Stimulated activated naive B cell treated with anti-CD40 and anti-IgM and Interleukin-4, amounts not matched to agents 10 μg/mL and 1 μg/mL and 100 μg/mL, for 72 hours (primary cell): ENCODE measurements at places on chromosomes 6 and 20.

- H3K4me3 ChIP-seq, result no peak overlapping the region
- no peak for DNase-seq
These were observed 26.2 kb downstream of the ADTRP start for GRCh38 chr6:11752360-11752759.

DNA sequence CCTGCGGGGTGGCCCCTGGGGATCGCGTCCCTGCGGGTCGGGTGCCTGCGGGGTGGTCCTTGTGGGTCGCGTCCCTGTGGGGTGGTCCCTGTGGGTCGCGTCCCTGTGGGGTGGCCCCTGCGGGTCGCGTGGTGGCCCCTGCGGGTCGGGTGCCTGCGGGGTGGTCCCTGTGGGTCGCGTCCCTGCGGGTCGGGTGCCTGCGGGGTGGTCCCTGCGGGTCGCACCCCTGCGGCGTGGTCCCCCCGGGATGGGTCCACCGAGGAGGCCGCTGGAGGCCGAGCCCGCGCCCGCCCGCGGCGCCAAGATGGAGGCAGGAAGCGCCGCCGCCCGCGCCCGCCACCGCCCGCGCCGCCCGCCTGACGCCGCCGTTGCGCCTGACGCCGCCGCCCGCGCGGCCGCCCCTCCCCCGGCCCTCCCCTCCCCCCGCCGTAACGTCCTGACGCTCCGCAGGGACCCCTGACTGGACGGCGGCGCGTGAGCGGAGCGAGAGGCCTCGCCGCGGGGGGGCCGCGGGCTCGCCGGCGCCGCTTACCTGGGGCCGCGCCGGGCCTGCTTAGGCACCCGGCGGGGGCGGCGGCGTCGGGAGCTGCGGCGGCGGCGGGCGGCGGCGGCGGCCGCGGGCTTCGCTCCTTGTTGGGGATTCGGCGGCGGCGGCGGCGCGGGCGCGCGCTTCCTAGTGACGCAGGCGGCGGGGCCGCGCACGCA lies at the start of gene GMEB2:
Gene GMEB2 (minus strand): TSS at position 678 of the 705 bp plus-strand sequence. CDS start 7,704 bp downstream, outside the sequence.
- peak within 1 kb of the TSS; percentile 99 for H3K4me3 ChIP-seq
- H3K36me3 ChIP-seq, result peaks cover 40% of the 10 kb centered on the region
- peaks cover 34% of the 10 kb centered on the region for H3K4me1 ChIP-seq
- no peak for DNase-seq

DNA sequence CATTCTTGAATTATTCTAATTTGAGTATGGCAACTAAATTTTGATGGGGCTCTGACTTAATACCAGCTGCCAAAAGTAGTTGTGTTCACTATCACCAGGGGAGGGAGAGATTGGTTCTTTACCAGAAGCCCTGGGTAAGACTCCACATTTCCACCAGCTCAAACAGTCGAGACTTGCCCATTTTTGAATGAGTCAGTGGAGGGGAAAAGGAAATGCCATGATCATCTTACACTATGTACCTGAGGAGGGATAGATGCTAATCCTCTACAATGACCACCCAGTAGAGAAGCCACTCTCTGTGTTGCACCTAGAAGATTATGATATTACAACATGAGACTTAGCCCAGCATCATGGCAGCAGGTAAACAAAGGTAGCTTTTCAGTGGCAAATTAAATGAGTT lies 77.0 kb upstream of the SGK1 start:
- H3K27me3 ChIP-seq, result no peaks in the 10 kb centered on the region
- no peak overlapping the region for H3K27ac ChIP-seq
- H3K4me1 ChIP-seq, result peaks cover 42% of the 10 kb centered on the region
- H3K36me3 ChIP-seq, result peaks cover 2% of the 10 kb centered on the region
- H3K4me3 ChIP-seq, result no peak overlapping the region
- no peak for DNase-seq

- no peak overlapping the region for H3K4me3 ChIP-seq
- H3K27ac ChIP-seq, result no peak overlapping the region
- no peaks in the 10 kb centered on the region for H3K27me3 ChIP-seq
- no peak for DNase-seq
- H3K4me1 ChIP-seq, result no peaks in the 10 kb centered on the region
- no peaks in the 10 kb centered on the region for H3K36me3 ChIP-seq
These were observed 48.9 kb downstream of the ELOVL2 start for GRCh38 chr6:10995114-10995707.

DNA sequence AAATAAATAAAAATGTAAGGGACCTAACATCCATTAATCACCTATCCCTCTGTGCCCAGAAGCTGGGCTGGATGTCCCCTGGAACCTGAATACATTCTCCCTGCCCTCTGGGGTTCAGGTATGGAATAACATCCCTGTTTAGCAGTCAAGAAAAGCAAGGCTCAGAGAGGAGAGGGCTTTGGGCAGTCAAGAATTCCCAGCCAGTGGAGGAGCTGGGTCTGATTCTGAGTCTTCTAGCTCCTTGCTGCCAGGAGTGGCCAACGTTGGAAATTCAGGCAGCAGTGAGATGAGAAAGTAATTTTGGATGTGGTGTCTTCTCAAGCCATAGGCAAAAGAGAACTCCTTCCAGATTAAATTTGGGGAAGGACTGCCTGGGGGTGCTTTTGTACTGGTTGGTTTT lies 42.6 kb upstream of the ZNFX1 start:
- no peak for DNase-seq
- no peaks in the 10 kb centered on the region for H3K36me3 ChIP-seq
- peaks cover 62% of the 10 kb centered on the region for H3K27me3 ChIP-seq
- no peak overlapping the region for H3K4me3 ChIP-seq

DNA sequence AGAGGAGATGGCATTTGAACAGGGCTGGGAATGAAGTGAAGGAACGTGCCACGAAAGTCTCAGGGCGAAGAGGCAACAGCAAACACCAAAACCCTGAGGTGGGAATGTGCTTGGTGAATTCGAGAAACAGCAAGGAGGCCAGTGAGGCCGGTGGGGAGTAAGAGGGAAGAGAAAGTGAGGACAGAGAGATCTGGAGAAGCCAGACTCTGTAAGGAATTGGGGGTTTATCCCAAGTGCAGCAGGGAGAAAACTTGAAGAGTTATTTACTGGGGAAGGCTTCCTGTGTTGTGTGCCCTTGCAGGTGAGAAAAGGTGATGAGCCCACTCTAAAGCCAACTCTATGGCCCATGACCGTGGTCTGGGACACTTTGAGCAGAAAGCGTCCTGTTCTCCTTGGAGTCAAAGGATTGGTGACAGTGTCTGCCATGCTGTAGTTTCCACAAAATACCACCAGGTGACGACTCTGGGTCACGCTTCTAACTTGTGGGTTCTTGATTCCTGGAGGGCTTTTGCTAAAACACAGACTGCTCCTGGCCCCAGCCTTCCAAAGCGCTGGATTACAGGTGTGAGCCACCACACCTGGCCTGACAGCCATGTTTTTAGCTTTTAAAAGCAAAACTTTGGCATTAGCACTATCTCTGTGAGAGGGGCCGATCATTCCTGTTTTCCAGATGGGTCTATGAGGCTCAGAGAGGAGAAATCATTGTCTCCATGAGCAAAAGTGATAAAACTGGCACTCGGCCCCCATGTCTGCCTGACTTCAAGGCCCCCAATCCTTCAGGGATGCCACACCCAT lies 18.0 kb upstream of the CSNK2A1 start:
- H3K4me1 ChIP-seq, result peaks cover 1% of the 10 kb centered on the region
- H3K36me3 ChIP-seq, result no peaks in the 10 kb centered on the region

- H3K36me3 ChIP-seq, result no peaks in the 10 kb centered on the region
- no peaks in the 10 kb centered on the region for H3K27me3 ChIP-seq
- no peaks in the 10 kb centered on the region for H3K4me1 ChIP-seq
- no peak overlapping the region for H3K27ac ChIP-seq
- DNase-seq, result no peak
These were observed 206.9 kb downstream of the NKAIN2 start for GRCh38 chr6:124010574-124010973.

DNA sequence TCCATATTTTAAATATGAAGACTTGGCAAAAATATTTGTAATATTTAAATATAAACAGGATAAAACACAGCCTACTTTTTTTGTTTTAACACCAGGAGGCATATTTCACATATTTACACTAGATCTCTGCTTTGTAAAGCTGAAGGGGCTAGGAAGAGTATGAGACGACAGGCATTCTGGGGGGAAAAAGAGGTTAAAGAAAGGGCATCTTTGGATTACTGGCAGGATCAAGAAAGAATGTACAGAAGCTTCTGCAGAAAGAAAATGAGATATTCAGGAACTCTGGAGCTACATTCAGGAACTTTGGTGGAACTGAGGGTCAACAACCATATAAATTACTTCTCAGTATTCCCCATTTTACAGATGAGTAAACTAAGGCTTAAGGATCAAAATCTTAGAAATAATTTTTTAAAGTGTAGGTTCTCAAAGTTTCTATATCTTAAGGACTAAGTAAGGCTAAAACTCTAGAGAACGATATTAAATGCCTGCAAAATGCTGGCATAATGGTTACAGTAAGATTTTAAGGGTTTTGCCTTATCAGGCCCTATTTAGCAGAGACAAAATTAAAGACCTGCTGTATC lies 156.5 kb downstream of the CDK19 start:
- no peak for DNase-seq
- H3K4me3 ChIP-seq, result no peak overlapping the region
- H3K27me3 ChIP-seq, result no peaks in the 10 kb centered on the region
- H3K36me3 ChIP-seq, result peaks cover 23% of the 10 kb centered on the region
- H3K27ac ChIP-seq, result no peak overlapping the region
- peaks cover 2% of the 10 kb centered on the region for H3K4me1 ChIP-seq

DNA sequence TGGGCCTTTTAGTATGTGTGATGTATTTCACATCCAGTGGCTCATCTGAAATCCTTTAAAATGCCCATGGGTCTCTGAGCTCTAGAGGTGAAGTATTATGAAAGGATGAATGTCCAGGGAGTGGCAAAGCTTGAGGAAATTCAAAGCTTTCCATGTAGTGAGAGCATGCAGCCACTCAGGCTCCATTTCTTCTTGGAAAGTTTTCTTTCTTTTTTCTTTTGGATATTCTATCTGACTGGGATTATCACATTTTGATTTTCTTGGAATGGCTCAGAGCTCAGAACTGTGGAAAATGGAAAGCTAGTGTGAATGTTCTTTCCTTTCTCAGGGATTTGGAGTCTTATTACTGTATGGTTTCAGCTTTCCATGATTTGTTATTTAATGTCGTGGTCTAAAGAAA lies 397.4 kb downstream of the CD109 start:
- DNase-seq, result no peak
- H3K4me1 ChIP-seq, result no peaks in the 10 kb centered on the region

GRCh38 chr6:147378819-147379218 lies 129.7 kb upstream of the SAMD5 start:
- no peaks in the 10 kb centered on the region for H3K27me3 ChIP-seq
- DNase-seq, result no peak
- no peak overlapping the region for H3K4me3 ChIP-seq
- peaks cover 27% of the 10 kb centered on the region for H3K36me3 ChIP-seq
- H3K27ac ChIP-seq, result no peak overlapping the region
- no peaks in the 10 kb centered on the region for H3K4me1 ChIP-seq

GRCh38 chr6:11876934-11877433 lies 98.4 kb upstream of the ADTRP start:
- H3K27me3 ChIP-seq, result peaks cover 18% of the 10 kb centered on the region
- H3K27ac ChIP-seq, result peak overlapping the region; percentile 80
- peak; percentile 58 for DNase-seq
- no peak overlapping the region for H3K4me3 ChIP-seq
- H3K36me3 ChIP-seq, result peaks cover 13% of the 10 kb centered on the region
- peaks cover 22% of the 10 kb centered on the region for H3K4me1 ChIP-seq

DNA sequence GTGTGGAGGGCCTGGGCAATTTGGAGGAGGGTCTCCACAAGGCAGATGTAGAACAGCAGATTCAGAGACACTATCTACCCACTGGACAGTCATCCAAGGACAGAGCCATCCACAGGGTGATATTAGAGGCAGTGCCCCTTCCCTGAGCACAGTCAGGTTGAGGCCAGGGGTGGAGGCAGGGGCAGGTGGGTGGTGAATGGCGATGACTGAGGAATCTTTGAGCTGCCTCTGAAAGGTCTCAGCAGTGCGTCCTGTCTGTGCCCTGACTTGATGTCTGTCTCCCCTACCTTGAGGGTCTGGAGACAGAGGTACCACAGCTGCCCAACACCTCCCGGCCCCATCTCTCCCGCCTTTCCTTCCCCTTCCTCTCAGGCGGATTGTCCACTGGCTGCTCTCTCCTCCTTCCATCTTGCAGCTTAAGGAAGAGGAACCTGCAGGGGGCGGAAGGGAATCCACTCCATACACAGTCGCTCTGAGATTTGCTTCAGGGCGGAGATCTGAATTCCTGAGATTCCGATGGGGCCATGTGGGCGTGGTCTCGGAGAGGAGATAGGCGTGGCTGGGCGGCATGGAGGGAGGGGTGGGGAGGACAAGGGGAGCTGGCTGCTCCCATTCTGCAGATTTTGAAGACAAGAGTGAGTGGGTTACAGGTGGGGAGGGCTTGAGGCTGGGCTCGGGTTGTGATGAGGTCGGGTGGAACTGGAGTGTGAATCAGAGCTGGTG lies 1.7 kb downstream of the MUCL3 start:
- no peaks in the 10 kb centered on the region for H3K36me3 ChIP-seq
- H3K4me3 ChIP-seq, result no peak overlapping the region
- H3K4me1 ChIP-seq, result no peaks in the 10 kb centered on the region
- peaks cover 71% of the 10 kb centered on the region for H3K27me3 ChIP-seq
- no peak for DNase-seq
- no peak overlapping the region for H3K27ac ChIP-seq
